NCI-H1105 treated with DMSO at 0.1 percent for 48 hours (cell line): ENCODE measurements at places on chromosomes 1 and 21.
A peak's percentile ranks its signal among the peaks of the same experiment; 100 is the strongest.

DNA sequence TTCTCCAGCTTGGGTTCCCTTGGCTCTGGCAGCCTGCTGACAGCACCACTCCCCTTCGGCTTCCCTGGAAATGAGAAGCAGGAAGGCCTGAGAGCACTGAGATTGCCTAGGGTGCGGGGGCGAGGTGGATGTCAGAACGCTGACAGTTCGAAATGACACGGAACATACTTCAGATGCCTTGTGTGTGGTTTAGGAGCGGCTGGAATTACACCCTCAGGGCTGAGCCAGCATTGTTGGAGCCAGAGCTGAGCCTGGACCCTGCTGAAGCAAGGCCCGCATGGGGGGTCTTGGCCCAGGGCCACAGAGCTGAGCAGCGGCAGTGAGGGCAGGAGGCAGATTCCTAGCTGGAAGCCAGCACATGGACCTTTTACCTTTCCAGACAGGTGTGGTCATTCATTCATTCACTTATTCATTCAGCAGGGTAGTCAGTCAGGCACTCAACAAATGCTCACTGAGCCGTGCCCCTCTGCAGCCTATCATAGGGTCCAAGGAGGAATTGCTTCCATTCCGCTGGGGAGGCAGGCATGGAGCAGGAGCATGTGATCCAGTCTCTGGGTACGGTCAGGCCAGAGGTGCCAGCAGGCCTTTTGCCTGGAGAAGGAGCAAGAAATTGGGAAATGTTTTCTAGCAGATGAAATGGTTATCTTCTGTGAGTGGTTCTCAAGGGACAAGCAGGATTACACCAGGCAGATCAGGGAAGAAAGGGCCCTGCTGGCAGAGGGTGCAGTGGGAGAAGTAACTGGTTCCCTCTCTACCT, 6.6 kb upstream of the FOXE3 start:
- DNase-seq = no peak

- DNase-seq = no peak
These were observed 59.6 kb downstream of the VPS26C start for GRCh38 chr21:37207441-37208009.

- DNase-seq = no peak
These were observed 348.7 kb downstream of the SETD4 start for GRCh38 chr21:35711661-35712060.

DNA sequence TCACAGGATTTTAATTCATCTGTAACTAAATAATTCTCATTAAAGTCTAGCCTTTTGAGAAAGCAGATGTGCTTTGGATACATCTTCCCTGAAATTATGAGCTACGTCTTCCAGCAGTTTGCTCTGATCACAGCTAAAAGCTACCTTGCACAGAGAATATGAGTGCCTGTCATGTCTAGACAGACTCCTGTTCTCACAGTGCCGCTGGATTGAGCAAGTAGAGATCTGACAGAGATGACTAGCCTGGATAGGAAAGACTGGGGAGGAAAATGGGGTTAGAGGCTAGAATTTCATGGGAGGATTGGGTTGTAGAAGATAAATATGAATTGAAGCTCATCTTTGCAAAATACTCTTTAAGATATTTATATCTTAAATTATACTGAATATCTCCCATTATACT, 24.1 kb downstream of the CEPT1 start:
- DNase-seq = no peak

GRCh38 chr1:239943761-239944160, 147.9 kb upstream of the FMN2 start:
- no peak for DNase-seq

- DNase-seq = no peak
These were observed 108.0 kb downstream of the SDCCAG8 start for GRCh38 chr1:243363832-243364231.

DNA sequence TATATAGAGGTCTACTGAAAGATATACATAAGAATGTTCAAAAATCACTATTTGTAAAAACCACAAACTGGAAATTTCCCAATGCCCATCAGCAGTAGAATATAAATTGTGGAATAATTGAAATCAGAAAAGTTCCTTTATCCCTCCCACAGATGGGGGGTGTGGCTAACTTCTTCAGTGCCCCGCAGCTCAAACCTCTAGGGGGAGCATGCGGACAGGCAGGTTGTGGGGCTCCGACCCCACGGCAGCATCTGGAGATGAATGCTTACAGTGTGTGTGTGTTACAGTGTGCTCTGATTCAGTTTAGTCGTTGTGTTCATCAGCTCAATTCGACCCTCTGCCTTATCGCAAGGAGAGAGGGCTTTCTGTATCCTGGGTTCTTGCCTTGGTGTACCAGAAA, 262.1 kb upstream of the LRRC7 start:
- no peak for DNase-seq

DNA sequence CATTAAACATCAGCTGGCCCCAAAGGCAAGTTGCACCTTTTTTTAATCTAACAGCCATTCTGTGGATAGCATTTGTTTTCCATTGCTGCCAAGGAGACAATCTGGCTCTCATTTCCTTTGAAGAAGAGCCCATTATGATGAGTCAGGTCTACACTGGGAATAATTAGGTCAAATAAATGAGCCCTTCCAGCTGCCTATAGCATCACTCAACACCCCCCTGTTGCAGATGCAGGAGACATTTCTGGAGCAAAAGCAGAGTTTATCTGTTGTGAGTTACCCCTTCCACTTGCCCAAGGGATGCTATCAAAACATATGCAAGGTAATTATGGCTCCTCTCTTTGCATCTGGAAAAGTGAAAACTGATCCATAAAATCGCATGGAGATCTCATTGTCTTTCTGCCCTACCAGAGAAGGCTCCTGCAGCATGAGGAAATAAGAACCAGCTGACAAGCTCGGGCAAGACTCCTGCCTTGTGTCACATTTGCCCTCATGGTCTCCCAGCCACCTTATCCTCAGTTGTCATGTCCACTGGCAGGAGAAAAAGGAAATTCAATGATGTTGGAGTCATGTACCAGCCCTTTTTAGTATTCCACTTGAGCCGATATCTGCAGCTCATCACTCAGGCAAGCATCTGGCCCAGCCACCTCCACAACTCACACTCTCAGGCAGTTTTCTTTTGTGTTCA, 135.9 kb downstream of the SLC30A10 start:
- peak; percentile 16 for DNase-seq

GRCh38 chr1:42096554-42096953, 56.7 kb upstream of the GUCA2B start:
- no peak for DNase-seq

DNA sequence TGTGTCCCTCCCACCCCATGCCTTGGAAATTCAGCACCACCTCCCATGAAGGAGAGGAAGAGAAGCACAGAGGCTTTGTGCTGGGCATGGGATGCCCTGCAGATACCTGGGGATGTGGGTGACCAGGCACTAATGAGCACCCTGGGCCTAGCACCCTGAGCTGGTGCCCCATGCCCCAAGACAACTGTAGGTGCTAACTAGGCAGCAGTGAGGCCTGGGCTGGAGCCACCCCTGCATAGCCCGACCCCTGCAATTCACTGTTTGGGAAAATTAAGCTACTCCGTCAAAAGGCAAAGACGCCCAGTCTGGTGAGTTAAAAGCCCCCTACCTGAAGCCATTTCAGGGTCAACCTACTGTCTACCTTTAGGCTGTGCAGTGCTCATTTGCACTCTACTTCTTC, 5.4 kb downstream of the KCNA2 start:
- no peak for DNase-seq

DNA sequence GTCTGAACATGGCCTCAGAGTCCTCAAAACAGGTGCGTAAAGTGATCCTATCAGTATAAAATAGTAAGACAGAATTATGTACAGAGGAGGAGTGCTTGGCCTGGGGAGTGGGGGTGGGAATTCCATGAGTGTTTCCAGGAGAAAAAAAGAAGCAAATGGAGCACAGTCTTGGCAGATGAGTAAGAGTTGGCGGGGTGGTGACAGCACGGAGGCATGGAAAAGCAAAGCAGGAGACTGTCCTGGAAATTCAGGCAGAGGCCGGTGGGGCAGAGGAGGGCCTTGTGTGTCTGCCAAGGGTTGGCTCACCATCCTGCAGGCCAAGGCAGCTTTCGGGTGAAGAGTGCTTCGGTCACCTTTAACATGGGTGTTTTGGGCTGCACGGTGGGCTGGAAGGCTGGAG, 63.4 kb downstream of the OPTC start:
- DNase-seq = no peak

- DNase-seq = no peak
These were observed 26.6 kb upstream of the SOX13 start for GRCh38 chr1:204046346-204046745.

GRCh38 chr1:20367626-20368025, 77.0 kb downstream of the VWA5B1 start:
- DNase-seq = peak; percentile 15

DNA sequence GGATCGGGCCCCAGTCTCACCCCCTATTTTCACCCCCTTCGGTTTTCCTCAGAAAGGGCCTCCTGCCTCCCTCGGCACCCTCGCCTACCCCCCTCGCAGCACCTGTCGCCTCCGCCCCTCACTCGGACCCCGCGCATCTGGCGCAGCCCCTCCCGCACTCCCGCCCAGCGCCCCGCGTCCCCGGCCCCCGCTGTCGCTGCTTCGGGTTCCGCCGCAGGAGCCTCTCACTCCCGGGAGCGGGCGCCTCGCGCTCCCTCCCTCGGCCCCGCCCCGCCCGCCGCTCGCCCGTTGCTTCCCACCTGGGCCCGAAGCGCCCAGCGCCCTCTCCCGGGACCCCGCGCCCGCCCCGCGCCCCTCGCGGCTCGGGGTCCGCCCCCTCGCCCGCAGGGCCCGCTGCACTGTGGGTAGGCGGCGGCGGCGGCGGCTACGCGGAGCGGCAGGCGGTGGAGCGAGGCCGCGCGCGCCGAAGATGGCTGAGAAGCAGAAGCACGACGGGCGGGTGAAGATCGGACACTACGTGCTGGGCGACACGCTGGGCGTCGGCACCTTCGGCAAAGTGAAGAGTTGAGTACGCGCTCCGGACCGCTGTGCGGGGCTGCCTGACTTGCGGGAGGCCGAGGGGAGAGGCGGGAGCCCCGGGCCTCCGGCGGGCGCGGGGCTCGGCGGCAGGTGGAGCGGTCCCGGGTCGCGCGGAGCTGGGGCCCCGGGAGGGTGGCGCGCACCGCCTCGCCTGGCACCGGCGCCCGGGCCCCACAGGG, at the start of gene PRKAA2:
PRKAA2 (plus strand) TSS at position 396 of the 758 bp plus-strand sequence; CDS start at position 470, 74 bp downstream.
- peak; percentile 56 for DNase-seq

DNA sequence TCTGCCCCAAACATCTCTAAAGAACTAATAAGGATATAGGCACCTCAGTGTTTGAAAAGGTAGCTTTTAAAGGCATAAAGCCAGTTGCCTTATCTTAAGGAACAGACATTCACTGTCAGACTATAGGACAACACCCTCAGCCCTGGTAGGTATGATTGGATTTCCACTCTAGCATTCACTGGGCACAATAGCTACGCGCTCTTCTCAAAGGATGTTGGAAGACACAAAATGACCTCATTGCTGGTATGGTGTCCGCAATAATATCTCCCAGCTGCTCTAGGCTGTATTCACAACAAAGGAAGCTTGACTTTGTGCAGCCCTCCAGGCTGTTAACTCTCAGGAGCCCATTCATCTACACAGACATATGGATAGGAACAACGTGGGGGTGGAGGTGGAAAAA, 119.4 kb upstream of the CXADR start:
- DNase-seq = no peak

- no peak for DNase-seq
These were observed 13.5 kb downstream of the KCNK1 start for GRCh38 chr1:233627376-233627775.
